ENCODE measurements at places on chromosomes 3 and 15.

DNA sequence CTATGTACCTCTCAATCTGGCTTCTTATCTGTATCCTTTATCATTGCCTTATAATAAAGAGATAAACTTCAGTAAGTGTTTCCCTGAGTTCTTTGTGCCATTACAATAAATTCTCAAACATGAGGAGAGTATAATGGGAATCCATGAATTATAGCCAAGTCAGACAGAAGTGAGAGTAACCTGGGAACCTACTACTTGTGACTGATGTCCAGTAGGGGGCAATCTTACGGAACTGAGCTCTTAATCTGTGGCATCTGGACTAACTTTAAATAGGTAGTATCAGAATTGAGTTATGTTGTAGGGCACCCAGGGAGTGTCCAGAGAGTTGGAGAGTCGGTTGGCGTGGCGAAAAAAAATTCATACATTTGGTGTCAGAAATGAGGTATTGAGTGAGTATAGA is 542.6 kb downstream of the ZBBX start:
- no peak for DNase-seq

GRCh38 chr15:61697796-61698195 is 362.5 kb downstream of the VPS13C start:
- DNase-seq, result no peak

GRCh38 chr3:58514405-58514804 is 22.5 kb downstream of the KCTD6 start:
- DNase-seq, result no peak

- DNase-seq, result no peak
These were observed 405.9 kb upstream of the TBL1XR1 start for GRCh38 chr3:177603148-177603603.

- DNase-seq, result no peak
These were observed 90.8 kb upstream of the TNFAIP8L3 start for GRCh38 chr15:51185213-51186159.

DNA sequence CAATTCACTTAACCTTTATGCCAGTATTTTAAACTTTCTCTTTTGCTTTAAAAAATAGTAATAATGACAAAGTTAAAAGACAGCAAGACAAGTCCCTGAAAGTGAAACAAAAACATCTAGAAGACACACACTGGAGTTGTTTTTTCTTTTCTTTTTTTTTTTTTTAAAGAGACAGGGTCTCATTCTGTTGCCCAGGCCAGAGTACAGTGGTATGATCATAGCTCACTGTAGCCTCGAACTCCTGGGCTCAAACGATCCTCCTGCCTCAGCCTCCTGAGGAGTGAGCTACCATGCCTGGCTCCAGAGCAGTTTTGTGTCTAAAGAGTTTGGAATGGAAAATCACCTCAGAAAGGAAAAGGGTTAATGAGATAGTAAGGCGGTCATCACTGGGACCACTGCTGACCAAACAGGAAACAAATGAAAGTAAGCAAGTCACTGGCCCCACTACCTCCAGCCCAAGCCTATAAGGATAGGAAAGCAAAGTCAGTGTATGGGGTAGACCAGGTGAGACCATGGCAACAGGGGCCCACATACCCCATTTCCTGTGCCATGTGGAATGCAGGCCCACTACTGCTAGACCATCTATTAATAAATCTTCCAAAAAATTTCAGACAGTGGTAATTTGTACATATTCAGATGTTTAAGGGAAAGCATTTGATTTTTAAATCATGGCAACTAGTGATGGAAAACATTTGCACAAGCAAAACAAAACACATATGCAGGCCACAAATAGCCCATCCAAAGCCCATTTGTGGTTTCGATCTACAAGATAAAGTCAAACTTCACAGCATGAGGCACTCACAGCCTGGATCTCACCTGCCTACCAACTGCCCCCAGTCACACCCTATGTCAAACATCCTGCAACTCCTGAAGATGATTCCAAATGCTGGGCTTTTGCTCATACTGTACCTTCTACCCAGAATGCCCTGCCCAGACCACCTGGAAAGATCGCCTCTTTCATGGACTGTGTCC is 62.6 kb downstream of the OSBPL10 start:
- DNase-seq, result no peak

DNA sequence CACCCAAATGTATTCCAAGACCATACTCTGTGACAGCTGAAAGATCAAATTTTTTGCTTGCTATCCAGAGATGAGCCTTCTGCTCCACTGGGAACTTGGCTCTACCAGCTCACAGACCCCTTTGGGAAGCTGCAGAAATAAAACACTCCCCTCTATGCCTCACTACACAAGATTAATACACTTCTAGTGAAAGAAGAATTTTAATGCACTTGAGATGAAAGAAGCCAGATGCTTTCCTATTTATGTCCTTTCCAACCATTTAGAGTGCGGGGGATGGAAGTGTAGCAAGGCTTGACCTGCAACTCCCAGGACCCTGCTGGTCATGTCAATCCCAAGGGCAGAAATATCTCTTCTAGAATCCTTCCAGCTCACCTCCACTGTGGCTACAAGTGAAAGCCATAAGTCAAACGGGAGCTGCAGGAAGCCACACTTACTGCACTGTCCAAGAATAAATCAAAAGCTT is 34.7 kb downstream of the ANXA2 start:
- DNase-seq, result no peak

DNA sequence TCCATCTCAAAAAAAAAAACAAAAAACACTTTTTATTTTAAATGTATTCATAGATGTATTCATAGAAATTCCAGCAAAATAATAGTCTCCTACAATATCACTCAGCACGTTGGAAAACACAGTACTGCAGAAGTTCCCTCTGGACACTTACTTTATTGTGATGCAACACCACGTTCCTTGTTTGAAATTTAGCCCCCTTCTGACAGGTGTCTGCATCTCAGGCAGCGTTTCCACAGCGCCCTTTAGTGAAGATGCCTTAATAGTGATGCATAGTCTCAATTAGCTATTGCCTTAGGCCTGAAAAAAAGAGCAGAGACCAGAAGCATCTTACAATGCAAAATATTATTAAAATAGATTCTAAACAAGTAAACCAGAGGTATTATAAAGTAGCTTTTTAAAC is 20.3 kb downstream of the IL12A start:
- DNase-seq, result no peak

- DNase-seq, result no peak
These were observed 2.5 kb upstream of the LPP start for GRCh38 chr3:188151438-188151837.

GRCh38 chr3:7371693-7372572 is 511.0 kb downstream of the GRM7 start:
- DNase-seq, result no peak

DNA sequence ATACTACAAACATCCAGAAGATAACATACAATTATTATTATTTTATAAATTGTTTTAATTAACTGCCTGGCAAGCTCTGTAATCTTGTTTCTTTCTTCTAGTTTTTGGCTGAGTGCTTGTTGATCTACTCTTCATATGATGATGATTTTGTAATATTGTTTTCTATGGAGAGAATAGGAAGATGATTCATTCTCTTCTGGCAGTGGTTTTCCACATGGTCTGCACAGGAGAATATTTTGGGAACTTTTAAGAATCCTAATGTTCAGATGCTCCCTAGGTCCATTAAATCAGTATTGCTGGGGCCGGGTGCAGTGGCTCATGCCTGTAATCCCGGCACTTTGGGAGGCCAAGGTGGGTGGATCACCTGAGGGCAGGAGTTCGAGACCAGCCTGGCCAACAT is 37.6 kb downstream of the CACNA2D3 start:
- no peak for DNase-seq

GRCh38 chr15:73992594-73992898 is 451 bp upstream of the STOML1 start:
- no peak for DNase-seq

DNA sequence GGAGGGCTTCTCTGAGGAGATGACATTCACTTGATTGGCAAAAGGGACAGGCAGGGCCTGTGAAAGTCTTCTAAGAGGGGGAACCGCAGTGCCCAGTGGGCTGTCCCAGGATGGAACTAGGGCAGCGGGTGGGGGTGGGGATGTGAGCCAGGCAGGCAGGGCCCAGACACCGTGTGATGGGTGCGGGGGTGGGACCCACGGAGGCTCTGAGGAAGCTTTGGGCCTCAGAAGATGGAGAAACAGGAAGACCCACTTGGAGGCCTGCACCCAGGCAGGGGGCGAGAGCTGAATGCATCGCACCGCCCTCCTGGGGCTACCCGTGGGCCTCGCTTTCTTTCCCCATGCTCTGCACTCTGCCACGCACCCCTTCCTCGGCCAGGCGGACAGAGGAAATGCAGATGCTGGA is 32.9 kb upstream of the ACAD9 start:
- no peak for DNase-seq

- DNase-seq, result no peak
These were observed 44.9 kb upstream of the PARP14 start for GRCh38 chr3:122635789-122636188.

GRCh38 chr3:39990532-39990931 is 181.1 kb downstream of the MYRIP start:
- DNase-seq, result no peak
